Activated naive CD8-positive, alpha-beta T cell treated with anti-CD3 and anti-CD28 coated beads, Interleukin-2, amount 50 U/mL, for 24 hours (primary cell): ENCODE measurements at places on chromosomes 5 and 9.

GRCh38 chr9:26058111-26058895 lies 380.1 kb upstream of the TUSC1 start:
- DNase-seq: no peak

GRCh38 chr5:20109326-20109725 lies 121.3 kb upstream of the CDH18 start:
- DNase-seq: no peak

GRCh38 chr5:149665416-149666175 lies 64.5 kb upstream of the PPARGC1B start:
- DNase-seq: no peak

DNA sequence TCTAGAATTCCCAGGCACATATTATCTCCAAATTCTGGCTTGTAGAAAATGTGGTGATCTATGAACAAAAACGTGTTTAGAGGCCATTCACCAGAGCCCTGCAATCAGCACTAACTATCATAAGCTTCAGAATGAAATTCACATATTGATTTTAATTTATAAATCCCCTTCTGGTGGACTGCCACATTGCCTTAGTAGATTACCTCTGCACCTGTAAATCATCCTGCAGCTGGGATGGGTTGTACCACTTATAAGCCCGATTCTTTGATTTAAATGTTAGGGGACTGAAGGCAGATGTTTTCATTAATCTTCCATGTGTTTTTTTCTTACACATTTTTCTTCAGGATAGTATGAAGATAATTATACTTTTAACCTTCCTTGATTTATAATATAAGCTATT lies 140.7 kb upstream of the PTPRD start:
- DNase-seq: no peak

DNA sequence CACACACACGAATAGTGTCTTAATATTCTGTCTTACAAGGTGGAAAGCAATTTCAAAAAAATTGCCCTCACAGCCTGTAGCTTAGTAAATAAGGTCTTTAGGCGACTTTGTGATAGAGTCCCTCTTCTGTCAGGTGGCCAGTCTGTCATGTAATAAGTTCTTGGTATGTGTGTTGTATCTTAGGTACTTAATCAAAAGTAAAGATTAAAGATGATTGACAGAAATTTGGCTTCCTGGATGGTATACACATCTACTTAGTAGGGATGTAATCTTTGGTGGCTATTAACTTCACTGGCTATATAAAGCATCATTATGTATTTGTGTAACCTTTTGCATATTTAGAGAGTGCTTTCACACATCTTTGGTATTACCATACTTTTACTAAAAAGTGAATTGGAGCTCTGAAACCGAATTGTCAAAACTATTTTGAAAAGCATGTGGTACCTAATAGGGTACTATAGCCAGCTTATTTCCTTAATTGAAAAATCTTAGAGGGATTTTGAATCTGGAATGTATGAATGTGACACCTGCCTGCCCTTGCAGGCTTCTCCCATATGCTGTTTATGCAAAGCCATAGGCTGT lies 3.4 kb downstream of the G3BP1 start:
- no peak for DNase-seq
